Activated T-helper 2 cell treated with anti-CD3 and anti-CD28 coated beads, Interferon-gamma antibody, Interleukin-2, Interleukin-4, amounts not matched to agents 10 μg/mL and 5 μg/mL and 100 μg/mL, durations not matched to agents 14 hours and 24 hours and 36 hours (primary cell): ENCODE measurements at places on chromosomes 7 and 10. TPM values are rescaled to one million over a fixed set of nuclear protein-coding genes. Genes with fewer than 3 reads are reported as not detected.
A peak's percentile ranks its signal among the peaks of the same experiment; 100 is the strongest.

DNA sequence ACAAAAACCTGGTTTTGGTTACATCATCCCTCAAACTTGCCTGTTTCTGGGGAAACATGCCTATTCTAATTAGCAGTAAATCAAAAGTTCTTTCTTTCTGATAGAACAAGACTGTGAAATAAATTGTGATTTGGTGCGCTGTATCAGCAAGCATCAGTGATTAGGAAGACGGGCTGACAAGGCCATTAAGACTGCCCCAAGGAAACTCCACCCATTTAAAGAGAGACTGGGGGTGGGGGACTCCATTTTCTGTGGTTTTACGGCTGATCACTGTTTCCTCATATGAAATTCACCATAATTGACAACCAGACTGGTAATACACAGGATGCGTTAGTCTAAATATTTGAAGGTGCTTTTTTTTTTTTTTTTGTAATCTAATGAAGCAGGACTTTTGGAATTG, 68.7 kb downstream of the MBL2 start:
- DNase-seq = no peak
- no peak overlapping the region for H3K4me3 ChIP-seq
- no peaks in the 10 kb centered on the region for H3K4me1 ChIP-seq
- H3K27me3 ChIP-seq = no peaks in the 10 kb centered on the region
- no peak overlapping the region for H3K27ac ChIP-seq

GARIN1A gene
- 0.32 and 0.48 TPM in 2 replicates for total RNA-seq

IFIT3 gene
- total RNA-seq = 0.74 and 0.94 TPM in 2 replicates

POLR2J2 gene
- total RNA-seq = 13.9 and 17.3 TPM in 2 replicates

DNA sequence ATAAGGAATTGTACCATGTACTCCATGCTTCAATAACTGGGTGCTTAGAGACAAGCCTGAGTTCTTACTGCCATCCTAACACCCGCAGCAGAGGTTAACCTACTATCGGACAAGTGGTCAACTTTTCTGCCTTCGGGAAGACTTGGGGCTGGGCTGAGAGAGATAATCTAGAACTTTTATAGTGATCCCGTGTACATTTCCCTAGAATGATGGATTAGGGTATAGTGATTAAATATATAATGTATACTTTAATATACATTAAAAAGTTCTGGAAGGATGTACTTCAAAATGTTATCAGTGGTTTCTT, 12.2 kb upstream of the HNRNPF start:
- no peaks in the 10 kb centered on the region for H3K27me3 ChIP-seq
- peak overlapping the region; percentile 98 for H3K27ac ChIP-seq
- peaks cover 4% of the 10 kb centered on the region for H3K36me3 ChIP-seq
- no peak for DNase-seq

GRCh38 chr7:137606061-137606674, 240.6 kb downstream of the DGKI start:
- DNase-seq = no peak
- no peak overlapping the region for H3K4me3 ChIP-seq
- no peaks in the 10 kb centered on the region for H3K4me1 ChIP-seq
- H3K27me3 ChIP-seq = no peaks in the 10 kb centered on the region
- no peak overlapping the region for H3K27ac ChIP-seq

GUSB gene
- 62.5 and 68.2 TPM in 2 replicates for total RNA-seq

- no peaks in the 10 kb centered on the region for H3K27me3 ChIP-seq
- DNase-seq = no peak
- peaks cover 43% of the 10 kb centered on the region for H3K4me1 ChIP-seq
- no peak overlapping the region for H3K4me3 ChIP-seq
- H3K36me3 ChIP-seq = peaks cover 43% of the 10 kb centered on the region
These were observed 66.1 kb downstream of the AMZ1 start for GRCh38 chr7:2754086-2754485.

- H3K36me3 ChIP-seq = peaks cover 17% of the 10 kb centered on the region
- H3K4me1 ChIP-seq = peaks cover 39% of the 10 kb centered on the region
- H3K27ac ChIP-seq = no peak overlapping the region
- no peaks in the 10 kb centered on the region for H3K27me3 ChIP-seq
These were observed 33.8 kb downstream of the GBF1 start for GRCh38 chr10:102279104-102279503.

DNA sequence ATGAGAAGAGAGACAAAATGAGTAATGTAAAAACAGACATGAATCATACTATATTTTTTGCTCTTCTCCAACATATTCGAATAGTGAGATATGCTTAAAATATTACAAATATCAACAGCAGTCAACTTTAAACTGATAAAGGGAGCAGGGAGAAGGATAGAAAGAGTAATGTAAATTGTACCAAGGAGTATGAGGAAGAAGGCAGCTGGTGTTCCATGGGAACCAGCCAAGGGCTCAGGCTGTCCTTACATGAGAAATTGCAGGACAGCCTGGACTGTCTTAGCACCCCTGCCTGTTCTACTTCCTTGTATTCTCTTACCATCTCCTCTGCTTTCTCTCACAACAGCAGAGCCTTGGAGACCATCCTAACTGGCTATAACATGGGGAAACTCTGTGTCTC, 128.7 kb downstream of the TSPAN12 start:
- no peak overlapping the region for H3K27ac ChIP-seq
- no peaks in the 10 kb centered on the region for H3K4me1 ChIP-seq
- no peaks in the 10 kb centered on the region for H3K27me3 ChIP-seq

DNA sequence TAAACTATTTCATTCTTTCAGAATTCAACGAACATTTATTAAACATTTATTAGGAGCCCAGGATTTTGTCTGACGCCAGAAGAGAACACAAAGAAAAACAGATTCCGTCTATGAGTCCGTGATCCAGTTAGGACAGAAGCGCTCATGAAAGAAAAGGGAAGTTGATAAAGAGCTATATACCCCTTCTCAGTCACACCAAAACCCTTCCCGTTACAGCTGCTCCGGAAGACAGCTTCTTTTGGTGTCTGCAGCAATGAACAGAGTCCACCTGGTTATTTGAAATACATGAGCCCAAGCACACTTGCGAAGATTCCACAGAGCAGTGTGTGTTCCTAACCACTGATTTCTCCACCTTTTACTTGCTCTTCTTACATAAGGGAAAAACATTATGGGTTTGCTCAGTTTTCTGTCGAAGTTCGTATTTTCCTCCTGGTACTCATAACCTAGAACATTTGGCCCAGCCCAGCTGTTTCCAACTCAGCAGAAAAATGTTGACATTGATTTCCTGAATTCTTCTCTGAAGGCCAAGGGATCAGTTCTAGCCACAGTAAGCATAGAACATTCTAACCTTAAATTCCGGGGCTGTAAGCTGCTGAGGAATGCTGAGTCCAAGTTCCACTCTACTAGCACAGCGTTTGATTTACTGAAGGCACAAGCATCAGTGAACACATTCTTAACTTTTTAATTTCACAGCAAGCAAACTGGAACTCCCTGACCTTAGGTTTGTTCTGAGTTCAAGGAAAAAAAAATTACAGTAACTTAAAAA, 206.5 kb downstream of the SORCS1 start:
- no peak overlapping the region for H3K4me3 ChIP-seq
- H3K27me3 ChIP-seq = no peaks in the 10 kb centered on the region
- no peaks in the 10 kb centered on the region for H3K4me1 ChIP-seq

DNA sequence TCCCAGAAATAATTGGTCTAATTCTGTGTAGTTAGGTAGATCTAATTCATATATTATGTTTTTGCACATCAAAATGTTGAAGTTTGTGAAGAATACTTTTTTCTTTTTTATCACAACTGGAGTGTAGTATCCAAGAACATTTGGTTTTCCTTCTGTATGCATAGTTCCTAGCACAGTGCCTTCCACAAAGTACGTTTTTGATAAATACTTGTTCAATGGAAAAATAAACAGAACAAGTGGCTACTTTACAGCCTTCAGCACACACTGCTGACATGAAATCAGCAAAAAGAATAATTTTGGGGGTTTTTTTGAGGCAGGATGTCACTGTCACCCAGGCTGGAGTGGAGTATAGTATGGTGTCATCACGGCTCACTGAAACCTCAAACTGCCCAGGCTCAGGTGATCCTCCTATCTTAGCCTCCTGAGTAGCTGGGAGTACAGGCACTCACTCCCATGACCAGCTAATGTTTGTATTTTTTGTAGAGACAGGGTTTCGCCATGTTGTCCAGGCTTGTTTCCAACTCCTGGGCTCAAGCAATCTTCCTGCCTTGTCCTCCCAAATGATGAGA, 27.9 kb downstream of the TARP start:
- H3K4me1 ChIP-seq = peaks cover 14% of the 10 kb centered on the region
- no peak overlapping the region for H3K27ac ChIP-seq
- H3K4me3 ChIP-seq = no peak overlapping the region
- peaks cover 34% of the 10 kb centered on the region for H3K36me3 ChIP-seq
- H3K27me3 ChIP-seq = peaks cover 2% of the 10 kb centered on the region

DNA sequence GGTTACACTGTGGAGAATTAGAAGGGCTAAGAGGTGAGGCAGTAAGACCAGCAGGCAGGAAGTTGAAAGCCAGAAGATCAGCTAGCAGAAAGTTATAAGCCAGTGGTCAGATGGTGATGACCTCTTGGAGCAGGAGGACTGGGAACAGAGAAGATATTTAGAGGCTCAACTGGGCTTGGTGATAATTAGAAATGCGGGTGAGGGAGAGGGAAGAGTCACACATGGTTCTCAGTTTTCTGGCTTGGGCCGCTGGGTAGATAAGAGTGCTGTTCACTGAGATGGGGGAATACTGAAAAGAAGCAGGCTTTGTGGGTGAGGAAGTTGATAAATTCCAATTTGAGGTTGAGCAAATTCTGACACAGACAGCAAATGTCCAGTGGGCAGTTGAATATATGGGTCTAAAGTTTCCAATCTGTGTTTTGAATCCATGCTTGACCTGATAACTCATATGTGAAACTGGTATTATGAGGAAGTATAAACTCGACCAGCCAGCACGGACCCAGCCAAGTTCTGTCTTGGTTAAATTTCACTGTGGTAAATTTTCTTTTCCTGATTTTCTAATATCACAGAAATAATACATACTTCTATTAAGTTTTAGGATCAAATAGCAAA, 22.7 kb downstream of the LSMEM1 start:
- no peak overlapping the region for H3K4me3 ChIP-seq
- no peak for DNase-seq
- no peaks in the 10 kb centered on the region for H3K36me3 ChIP-seq
- no peaks in the 10 kb centered on the region for H3K4me1 ChIP-seq
- H3K27ac ChIP-seq = no peak overlapping the region
- peaks cover 18% of the 10 kb centered on the region for H3K27me3 ChIP-seq

DNA sequence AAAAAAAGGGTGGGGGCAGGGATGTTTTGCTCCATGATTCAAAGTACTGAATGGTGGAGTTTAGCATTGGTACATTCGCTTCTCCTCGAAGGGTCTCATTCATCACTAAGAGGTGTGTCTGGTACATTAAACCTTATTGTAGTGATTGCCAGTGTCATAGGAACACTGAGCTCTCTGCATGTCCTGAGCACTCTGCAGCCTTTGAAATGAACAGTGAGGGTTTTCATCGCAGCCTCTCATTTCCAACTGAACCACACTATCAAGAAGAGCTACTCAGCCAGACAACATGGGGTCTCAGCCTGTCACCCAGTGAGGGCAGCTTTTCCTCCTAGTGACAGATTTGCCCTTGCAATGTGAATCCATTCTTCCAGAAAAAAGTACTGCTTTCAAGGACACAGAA, 7.6 kb upstream of the DEPP1 start:
- peaks cover 8% of the 10 kb centered on the region for H3K4me1 ChIP-seq
- no peak for DNase-seq
- peaks cover 19% of the 10 kb centered on the region for H3K27me3 ChIP-seq

DNA sequence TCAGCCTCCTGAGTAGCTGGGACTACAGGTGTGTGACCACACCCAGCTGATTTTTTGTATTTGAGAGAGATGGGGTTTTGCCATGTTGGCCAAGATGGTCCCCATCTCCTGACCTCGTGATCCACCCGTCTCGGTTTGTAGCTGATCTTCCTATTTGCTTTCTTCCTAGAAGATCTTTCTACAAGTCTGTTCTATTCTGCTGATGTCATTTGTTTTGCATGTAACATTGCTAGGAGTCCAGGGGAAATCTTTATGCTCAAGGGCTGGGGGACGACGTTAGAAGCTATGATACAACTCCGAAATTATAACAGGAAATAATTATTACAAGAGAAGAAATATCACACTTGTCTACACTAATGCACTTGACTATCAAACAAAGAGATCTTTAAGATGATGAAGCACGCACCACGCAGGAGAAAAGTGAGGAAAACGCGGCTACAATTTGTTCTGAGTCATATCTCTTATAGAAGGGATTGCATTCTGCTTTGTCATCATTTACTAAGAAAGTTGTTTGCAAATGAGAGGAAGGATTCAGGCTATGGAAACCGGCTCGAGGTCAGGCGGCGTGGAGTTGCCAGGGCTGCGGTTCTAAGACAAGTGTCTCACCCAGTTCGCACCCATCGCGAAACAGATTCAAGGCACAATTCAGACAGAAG, 103.0 kb upstream of the CARD11 start:
- H3K27ac ChIP-seq = no peak overlapping the region
- no peaks in the 10 kb centered on the region for H3K36me3 ChIP-seq
- DNase-seq = no peak
- no peak overlapping the region for H3K4me3 ChIP-seq
- H3K27me3 ChIP-seq = peaks cover 16% of the 10 kb centered on the region
- peaks cover 7% of the 10 kb centered on the region for H3K4me1 ChIP-seq

KIF11 gene
- total RNA-seq = 41.4 and 44.9 TPM in 2 replicates

DNA sequence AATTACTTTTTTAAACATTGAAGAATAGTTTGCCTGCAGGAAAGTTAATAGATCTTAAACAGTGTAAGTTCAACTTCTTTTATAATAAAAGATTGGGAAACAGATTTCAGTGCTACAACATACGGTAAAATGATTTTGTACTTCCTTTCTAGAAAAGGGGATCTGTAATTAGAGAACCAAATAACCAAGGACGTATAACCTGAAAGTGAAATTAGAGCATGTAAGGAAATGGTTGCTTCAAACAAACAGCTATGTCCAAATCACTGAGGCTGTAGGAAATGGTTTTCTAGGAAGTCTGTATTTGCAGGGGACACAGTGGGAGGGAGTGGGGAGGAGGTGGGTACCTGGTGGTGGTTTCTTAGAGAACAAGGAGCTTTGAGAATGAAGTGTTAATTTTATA, 57.9 kb upstream of the EXOC6 start:
- H3K27ac ChIP-seq = no peak overlapping the region
- no peak for DNase-seq
- peaks cover 24% of the 10 kb centered on the region for H3K27me3 ChIP-seq
- peaks cover 4% of the 10 kb centered on the region for H3K4me1 ChIP-seq
- H3K4me3 ChIP-seq = no peak overlapping the region
- H3K36me3 ChIP-seq = no peaks in the 10 kb centered on the region

DNA sequence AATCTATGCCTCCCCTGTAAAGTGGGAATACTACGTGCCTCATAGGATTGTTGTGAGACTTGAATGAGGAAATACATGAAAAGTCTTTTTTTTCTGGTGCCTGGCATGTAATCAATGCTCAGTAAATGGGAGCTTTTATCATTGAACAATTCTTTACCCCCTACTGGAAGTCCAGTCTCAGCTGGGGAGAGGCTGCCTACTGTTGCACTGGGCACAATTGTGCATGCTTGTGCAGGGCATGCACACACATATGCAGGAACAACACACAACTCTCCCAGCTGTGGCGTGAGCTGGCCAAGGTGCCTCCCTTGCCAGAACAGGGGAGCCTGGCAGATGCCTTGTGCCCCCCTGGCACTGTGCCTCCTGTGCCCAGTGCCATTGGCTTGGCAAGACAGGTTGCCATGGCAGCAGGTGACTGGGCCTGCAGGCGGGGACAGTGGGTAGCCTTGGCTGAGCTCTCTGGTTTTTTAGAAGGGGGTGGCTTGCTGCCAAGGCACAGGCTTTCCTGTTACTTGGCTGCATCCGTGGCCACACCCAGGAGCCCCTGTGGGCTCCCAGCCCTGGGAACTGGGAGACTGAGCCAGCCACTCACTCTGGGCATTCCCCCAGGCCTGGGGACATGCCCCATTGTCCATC, 16.1 kb upstream of the PALD1 start:
- H3K27ac ChIP-seq = no peak overlapping the region
- peaks cover 34% of the 10 kb centered on the region for H3K27me3 ChIP-seq
- DNase-seq = no peak
- H3K4me1 ChIP-seq = no peaks in the 10 kb centered on the region
- H3K36me3 ChIP-seq = no peaks in the 10 kb centered on the region
- H3K4me3 ChIP-seq = no peak overlapping the region

ZNF503 gene
- 0.30 and 0.34 TPM in 2 replicates for total RNA-seq
